ENCODE measurements at places on chromosomes 3 and 15. TPM values are rescaled to one million over a fixed set of nuclear protein-coding genes. Genes with fewer than 3 reads are reported as not detected.

CPEB1 gene
- total RNA-seq = 1.7 TPM

MRPL3 gene
- 65.6 TPM for total RNA-seq

CLDN11 gene
- 4.6 TPM for total RNA-seq

PDCD6IP gene
- total RNA-seq = 177 TPM

SMAD6 gene
- total RNA-seq = 12.9 TPM

PAK6 gene
- 4.1 TPM for total RNA-seq

SYNPR gene
- not detected for total RNA-seq

STRIT1 gene
- not detected for total RNA-seq

KBTBD12 gene
- not detected for total RNA-seq

NRG4 gene
- not detected for total RNA-seq

MAP2K1 gene
- 62.0 TPM for total RNA-seq

MRAS gene
- total RNA-seq = 163 TPM

ZNF619 gene
- 6.2 TPM for total RNA-seq

HTR3E gene
- total RNA-seq = not detected

C2CD4A gene
- total RNA-seq = not detected

MAP6D1 gene
- total RNA-seq = not detected

KLF15 gene
- 147 TPM for total RNA-seq

REC114 gene
- not detected for total RNA-seq
